Activated CD4-positive, alpha-beta T cell treated with anti-CD3 and anti-CD28 coated beads, Interleukin-2, amount 10 ng/mL, durations not matched to agents 7 days and 5 days (primary cell): ENCODE measurements at places on chromosomes 11 and 22. TPM values are rescaled to one million over a fixed set of nuclear protein-coding genes. Genes with fewer than 3 reads are reported as not detected.

The ST14 gene
- not detected for total RNA-seq

The C1QTNF5 gene
- not detected for total RNA-seq

The OR52I2 gene
- not detected for total RNA-seq

The FOLH1 gene
- total RNA-seq = not detected
